SK-N-MC (cell line): ENCODE measurements at places on chromosomes 13 and 19.

DNA sequence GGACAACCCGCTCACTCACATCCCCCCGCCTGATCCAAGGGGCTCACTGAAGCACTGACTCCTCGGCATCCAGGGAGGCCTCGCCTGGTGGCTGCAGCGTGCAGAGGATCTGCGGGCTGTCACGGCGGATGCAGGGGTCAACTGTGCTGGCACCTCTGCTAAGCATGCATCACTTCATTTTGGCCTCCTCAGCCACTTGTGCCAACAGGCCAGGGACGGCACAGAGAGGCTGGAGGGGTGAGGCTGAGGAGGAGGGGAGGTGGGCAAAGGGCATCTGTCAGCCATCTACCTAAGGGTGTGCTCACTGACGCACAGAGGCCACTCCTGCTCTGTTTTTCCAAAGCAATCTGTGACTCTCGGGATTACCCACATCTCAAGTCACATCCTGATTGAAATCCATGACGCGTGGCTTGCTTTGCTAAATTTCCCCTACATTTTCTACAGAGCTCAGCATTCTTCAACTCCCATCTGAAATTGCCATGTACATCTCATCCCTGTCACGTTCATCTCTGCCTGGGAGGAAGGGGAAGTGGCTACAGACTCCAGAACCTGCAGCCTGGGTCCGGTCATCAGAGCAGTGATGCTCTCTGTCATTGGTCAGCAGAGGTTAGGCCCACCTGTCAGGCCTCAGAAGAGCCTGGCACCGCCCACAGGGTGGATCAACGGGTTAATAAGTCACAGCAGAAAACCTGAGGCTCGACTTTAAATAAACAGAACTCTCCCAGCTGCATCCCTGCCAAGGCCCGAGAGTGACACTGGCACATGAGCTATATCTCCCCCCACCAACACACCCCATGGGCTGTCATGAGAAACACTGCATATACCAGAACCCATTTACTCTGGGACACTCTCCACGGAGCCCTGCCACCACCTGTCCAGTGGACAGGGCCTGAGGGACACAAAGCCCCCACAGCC, 17.6 kb downstream of the ELL start:
- DNase-seq, result no peak

DNA sequence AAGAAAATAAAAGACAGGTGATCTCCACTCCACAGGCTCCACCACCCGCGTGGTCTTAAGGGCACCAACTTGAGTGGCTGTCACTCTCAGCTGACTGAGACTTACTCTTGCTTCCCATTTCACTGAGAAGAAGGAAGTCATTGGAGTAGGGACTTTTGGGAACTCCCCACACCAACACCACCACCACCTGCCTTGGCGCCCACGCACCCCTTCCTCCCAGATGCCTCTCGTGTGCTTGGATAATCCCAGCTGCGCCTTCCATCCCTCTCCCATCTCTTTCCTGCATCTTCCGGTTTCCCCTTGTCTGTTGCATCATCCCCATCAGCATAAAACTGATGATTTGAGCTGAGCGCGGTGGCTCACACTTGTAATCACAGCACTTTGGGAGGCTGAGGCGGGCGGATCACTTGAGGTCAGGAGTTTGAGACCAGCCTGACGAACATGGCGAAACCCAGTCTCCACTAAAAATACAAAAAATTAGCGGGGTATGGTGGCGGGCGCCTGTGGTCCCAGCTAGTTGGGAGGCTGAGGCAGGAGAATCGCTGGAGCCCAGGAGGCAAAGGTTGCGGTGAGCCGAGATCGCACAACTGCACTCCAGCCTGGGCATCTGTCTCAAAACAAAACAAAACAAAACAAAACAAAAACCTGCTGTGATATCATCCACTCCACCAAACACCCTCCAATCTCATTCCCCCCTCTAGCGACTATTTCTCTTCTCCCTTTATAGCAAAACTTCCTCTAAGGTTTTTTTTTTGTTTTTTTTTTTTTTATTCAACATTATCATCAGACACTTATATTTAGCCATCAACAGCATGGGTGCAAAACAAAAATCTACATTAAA, 25.5 kb downstream of the AP2S1 start:
- no peak for DNase-seq

DNA sequence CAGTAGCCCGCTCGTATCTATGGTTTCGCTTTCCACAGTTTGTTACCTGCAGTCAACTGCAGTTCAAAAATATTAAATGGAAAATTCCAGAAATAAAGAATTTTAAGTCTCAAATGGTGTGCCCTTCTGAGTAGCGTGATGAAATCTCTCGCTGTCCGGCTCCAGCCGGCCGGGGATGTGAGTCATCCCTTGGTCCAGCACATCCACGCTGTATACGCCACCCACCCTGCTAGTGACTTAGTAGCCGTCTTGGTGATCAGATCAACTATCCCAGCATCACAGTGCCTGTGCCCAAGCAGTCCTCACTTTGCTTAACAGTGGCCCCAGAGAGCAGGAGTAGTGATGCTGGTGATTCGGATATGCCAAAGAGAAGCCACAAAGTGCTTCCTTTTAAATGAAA, 40.0 kb downstream of the ZNF331 start:
- no peak for DNase-seq

DNA sequence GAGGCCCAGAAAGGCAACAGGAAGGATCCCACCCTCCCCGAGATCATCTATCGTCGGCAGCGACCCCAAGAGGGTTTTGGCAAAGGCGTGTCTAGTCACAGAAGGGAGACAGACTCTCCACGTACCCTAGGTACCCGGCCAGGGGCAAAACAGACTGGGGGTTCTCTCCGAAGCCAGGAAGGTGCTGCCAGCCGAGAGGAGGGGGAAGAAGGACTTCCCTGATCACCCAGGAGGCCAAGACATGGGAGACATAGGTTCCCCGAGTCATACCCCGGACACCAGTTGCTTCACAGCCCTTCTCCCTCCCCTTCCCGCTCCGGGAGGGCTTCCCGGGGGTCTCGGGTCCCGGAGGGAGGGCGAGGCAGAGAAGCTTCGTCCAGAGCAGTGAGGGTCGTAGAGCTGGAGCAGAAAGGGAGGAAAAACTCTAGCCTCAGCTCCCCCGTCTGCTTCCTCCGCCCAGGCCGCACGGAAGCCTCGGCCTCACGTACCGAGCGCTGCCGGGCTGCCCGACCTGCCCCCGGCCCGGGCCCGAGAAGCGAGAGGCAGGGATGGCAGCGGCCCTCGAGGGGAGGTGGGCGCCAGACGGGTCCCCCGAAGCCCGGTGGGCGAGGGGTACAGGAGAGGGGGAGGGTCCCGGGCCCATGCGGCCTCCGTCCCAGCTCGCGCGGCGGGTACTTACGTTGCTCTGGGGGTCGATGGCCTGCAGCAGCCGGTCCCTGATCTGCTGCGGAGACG, 644 bp downstream of the MED26 start:
- DNase-seq, result no peak

GRCh38 chr19:5580161-5580571, 12.4 kb upstream of the TINCR start:
- DNase-seq, result no peak

GRCh38 chr13:100350601-100351000, 238.0 kb downstream of the GGACT start:
- no peak for DNase-seq

- DNase-seq, result no peak
Observed at GRCh38 chr19:35202722-35203688, 25.5 kb downstream of the FAM187B start.

DNA sequence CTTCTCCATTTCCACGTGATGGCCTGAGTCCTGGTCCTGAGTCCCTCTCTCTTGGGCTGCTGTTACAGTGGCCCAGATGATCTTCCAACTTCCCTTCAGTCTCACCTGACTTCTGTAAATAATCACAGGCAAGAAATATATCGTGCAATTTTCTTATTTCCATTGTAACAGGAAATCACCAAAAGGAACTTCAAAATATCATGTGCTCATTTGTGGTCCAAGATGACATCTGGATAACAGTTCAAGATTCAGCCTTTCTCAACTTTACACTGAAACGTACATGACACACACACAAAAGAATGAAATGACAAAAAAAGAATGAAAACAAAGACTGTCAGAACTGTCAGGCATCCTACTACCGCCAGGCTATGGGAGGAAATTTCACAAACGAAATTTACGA, 22.0 kb upstream of the RAP2A start:
- no peak for DNase-seq

DNA sequence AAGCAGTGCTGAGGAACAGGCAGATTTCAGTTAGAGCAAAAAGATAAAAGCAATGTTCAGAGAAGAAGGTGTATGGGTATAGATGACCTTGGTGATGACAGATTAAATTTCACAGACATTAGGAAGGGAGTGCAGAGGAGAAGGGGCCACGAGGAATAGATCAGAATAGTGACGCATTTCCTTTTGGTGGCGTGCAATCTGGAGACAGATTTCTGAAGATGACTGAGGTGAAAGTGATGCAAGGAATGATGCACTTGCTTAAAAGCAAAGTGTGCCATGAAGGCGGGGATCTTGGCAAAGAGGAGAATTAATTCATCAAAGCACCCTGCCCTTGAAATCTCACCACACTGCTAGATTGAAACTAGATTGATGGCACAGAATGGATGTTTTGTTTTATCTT, 202.4 kb downstream of the ITGBL1 start:
- no peak for DNase-seq

DNA sequence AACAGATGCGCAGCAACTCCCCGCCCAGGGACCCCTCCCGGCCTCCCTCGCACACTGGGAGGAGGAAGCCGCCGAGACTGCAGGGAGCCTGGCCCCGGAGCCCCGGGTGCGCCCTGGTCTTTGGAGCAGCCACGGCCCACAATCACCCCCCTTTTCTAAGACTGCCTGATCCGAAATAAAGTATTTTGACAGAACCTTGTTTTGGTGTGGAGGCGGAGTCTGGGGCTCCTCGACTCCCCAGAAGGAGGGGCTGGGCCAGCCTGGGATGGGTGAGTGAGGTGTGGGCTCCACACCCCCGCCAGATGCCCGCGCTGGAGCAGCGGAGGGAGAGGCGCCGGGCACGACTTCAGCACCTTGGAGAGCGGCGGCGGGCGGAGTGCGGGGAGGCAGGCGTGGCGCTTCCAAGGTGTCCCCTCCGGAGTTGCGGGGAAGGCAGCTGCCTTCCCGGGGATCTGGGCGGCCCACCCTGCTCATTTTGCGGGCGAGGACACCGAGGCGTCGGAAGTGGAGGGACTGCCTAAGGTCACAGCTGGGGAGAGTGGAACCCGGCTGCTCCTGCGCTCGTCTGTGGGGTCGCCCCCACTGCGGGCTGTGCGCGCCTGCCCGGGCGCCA, 9.4 kb downstream of the SIRT6 start:
- no peak for DNase-seq

GRCh38 chr13:44927968-44928367, 61.3 kb downstream of the NUFIP1 start:
- DNase-seq, result no peak

- no peak for DNase-seq
Observed at GRCh38 chr19:38203197-38203596, 20.8 kb downstream of the DPF1 start.

- no peak for DNase-seq
Observed at GRCh38 chr13:77894743-77895142, 23.9 kb downstream of the EDNRB start.

DNA sequence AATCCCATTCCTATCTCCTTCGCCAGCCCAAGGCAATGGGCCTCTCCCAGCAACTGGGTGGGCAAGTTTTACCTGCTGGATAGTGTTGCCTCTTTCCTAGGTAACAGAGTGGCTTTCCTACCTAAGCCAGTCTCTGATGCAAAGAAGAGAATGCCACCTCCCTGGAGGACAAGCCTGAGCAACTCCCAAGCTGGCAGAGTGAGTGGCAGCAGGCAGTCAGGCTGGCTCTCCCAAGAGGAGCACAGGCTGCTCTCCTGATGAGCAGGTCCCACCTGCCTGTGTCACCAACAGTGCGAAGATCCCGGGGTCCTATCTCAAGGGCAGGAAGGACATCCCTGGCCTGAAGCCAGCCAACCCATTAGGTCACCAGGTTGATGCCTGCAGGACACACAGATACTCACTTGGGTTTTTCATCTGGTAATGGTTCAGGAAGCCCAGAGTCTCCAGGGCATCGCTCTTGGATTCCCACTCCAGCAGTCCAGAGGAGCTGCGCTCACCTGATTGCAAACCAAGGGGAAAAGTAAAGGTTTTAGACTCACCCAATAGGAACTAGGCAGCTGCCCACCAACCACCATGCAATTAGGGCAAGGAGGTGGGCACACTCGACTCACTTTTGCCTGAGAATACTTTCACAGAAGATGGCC, 5.5 kb upstream of the ECH1 start:
- no peak for DNase-seq

DNA sequence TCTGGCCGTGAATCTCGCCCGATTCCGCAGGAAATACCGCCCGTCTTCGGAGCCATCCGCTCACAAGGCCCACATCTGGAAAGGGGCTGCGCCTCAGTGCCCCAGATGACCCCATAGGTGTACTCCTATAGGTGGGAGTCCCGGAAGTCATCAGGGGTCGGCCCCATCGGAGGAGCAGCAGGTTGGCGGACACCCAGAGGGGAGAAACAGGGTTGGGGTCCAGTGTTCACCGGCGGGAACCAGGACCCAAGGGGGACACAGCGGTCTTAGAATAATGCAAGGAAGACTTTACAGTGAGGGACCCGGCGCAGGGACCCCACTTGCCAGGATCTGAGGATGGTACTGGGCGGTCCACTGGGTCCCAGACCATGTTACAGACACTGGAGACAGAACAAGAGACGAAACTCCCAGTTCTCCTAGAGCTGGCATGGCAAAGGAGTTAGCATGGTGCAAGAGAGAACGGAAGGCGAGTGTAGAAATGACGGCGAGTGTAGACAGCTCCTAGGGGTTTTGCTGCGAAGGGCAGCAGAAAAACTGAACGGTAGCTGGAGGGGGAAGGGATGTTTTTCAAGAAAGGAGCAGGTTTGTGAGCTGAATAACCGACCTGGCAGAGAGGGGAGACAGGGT, 4.2 kb upstream of the RGL3 start:
- DNase-seq, result no peak

- no peak for DNase-seq
Observed at GRCh38 chr13:73109969-73110368, 51.2 kb downstream of the KLF5 start.

GRCh38 chr19:38931521-38931793, 713 bp downstream of the MRPS12 start:
- DNase-seq, result no peak

DNA sequence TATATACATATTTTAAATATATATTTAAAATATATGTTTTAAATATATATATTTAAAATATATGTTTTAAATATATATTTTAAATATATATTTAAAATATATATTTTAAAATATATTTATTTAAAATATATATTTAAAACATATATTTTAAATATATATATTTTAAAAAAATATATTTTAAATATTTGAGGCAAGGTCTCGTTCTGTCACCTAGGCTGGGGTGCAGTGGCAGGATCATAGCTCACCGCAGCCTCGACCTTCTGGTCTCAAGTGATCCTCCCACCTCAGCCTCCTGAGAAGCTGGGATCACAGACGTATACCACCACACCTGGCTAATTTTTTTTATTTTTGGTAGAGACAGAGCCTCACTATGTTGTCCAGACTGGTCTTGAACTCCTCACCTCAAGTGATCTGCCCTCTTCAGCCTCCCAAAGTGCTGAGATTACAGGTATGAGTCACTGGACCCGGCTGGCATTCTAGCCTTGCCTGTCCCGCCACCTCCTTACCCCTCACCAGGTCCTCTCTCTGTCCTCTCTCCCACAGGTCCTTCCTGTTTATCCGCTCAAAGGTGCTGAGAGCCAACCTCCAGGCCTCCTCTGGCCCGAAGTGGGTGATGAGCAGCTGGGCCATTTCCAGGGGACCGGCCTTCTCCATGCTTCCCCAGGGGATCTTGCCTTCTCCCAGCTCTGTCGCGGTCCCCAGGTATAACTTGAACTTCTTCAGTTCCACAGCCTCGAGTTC, 564 bp downstream of the NLRP12 start:
- DNase-seq, result no peak
